ENCODE measurements at places on chromosomes 4 and X. TPM values are rescaled to one million over a fixed set of nuclear protein-coding genes. Genes with fewer than 3 reads are reported as not detected.

GRCh38 chr4:103451341-103451740 lies 253.2 kb upstream of the CENPE start:
- no peaks in the 10 kb centered on the region for H3K36me3 ChIP-seq
- H3K4me1 ChIP-seq: no peaks in the 10 kb centered on the region
- no peaks in the 10 kb centered on the region for H3K27me3 ChIP-seq
- DNase-seq: no peak

DNA sequence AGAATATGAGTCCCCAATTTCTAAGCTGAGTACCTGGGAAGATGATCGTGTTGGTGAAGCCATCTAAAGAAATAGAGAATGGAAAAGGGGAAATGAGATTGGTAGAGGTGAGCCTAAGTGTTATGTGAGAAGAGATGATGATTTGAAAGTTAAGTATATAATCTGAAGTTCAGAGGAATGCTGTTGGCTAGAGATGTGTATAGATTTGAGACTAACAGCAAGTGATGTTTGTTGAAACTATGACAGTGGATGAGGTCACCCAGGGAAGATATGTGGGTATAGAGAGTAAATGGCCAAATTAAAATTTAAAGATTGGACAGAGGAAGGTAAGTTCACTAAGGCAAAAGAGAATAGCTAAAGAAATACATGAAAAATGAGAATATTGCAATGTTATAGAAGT lies 324.2 kb downstream of the MAPK10 start:
- no peak overlapping the region for H3K27ac ChIP-seq
- no peaks in the 10 kb centered on the region for H3K27me3 ChIP-seq
- H3K4me3 ChIP-seq: no peak overlapping the region

DNA sequence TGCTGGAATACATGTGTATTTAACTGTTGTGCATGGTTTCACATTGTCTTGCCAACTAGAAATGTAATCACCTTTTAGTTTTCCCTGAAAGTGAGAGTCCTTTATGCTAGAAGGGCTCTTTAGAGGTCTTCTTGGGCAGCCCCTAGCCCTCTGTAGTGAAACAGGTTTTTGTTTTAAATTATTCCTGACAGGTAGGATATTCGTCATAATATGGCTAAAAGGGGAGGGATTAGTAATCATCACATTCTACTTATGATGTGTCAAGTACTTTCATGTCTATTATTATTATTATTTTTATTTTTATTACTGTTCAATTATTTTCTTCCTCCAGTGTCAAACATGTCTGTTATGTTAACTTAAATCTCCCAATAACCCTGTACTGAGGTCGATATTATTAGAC lies 35.5 kb downstream of the MSN start:
- H3K27me3 ChIP-seq: no peaks in the 10 kb centered on the region
- H3K27ac ChIP-seq: no peak overlapping the region

DNA sequence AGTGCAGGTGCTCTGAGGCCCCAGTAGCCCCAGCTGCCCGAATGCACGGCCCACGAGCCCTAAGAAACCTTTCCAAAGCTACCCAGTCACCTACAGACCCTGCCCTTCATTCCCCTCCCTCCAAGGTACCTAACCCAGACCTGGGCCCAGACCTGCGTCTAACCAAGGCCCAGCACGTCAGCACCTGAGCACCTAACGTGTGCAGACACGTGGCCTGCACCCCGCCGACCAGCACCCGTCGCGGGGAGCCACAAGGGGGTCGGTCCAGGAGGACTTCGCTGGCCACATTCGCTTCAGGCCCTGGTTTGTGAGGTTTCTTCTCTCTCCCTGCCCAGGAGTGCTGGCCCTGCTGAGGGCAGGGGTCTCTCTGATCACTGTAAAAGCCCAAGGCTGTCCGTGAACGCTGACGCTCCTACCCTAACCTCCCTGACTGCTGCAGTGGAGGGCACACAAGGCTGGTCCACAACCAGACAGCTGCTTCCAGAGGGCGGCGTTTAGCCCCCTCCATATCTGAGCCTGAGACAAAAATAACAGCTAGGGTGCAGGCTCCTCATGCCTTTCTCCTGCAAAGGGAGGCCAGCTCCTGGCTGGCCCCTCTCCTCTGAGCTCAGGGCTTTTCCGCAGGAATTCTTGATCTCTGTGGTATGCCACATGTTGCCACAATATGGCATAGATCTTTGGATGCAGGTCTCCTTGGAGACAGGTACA lies 31.8 kb downstream of the WDR1 start:
- peaks cover 74% of the 10 kb centered on the region for H3K36me3 ChIP-seq
- no peak overlapping the region for H3K4me3 ChIP-seq
- H3K27ac ChIP-seq: no peak overlapping the region
- no peaks in the 10 kb centered on the region for H3K4me1 ChIP-seq
- H3K27me3 ChIP-seq: no peaks in the 10 kb centered on the region

GRCh38 chr4:56641494-56642051 lies 39.5 kb downstream of the HOPX start:
- H3K4me1 ChIP-seq: no peaks in the 10 kb centered on the region
- H3K27ac ChIP-seq: no peak overlapping the region
- H3K4me3 ChIP-seq: no peak overlapping the region

DNA sequence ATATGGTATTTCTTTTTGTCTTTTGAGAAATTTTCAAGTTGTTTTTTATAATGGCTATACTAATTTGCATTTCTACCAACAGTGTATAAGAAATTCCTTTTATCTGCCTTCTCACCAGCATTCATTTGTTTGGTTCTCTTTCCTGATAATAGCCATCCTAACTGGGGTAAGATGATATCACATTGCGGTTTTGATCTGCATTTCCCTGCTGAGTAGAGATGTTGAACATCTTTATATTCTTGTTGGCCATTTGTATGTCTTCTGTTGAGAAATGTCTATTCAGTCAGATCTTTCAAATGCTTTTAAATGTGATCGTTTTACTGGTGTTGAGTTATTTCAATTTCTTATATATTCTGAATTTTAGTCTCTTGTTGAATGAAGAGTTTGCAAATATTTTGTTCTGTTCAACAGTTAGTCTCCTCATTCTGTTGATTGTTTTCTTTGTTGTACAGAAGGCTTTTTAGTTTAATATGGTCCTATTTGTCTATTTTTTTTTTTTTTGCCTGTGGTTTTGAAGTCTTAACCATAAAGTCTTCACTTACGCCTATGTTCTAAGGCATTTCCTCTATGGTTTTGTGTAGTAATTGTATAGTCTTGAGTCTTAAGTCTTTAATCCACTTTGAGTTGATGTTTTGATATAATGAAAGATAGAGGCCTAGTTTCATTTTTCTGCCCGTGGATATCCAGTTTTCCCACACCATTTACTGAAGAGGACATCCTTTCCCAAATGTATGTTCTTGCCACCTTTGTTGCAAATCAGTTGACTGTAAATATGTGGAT lies 1566.9 kb downstream of the STIM2 start:
- H3K4me3 ChIP-seq: no peak overlapping the region
- no peak overlapping the region for H3K27ac ChIP-seq
- no peaks in the 10 kb centered on the region for H3K4me1 ChIP-seq
- no peaks in the 10 kb centered on the region for H3K36me3 ChIP-seq
- DNase-seq: no peak

- no peak overlapping the region for H3K27ac ChIP-seq
- no peaks in the 10 kb centered on the region for H3K27me3 ChIP-seq
- no peaks in the 10 kb centered on the region for H3K4me1 ChIP-seq
- DNase-seq: no peak
- H3K36me3 ChIP-seq: no peaks in the 10 kb centered on the region
- no peak overlapping the region for H3K4me3 ChIP-seq
Measured at GRCh38 chr4:94550352-94550751, 98.6 kb downstream of the PDLIM5 start.

DNA sequence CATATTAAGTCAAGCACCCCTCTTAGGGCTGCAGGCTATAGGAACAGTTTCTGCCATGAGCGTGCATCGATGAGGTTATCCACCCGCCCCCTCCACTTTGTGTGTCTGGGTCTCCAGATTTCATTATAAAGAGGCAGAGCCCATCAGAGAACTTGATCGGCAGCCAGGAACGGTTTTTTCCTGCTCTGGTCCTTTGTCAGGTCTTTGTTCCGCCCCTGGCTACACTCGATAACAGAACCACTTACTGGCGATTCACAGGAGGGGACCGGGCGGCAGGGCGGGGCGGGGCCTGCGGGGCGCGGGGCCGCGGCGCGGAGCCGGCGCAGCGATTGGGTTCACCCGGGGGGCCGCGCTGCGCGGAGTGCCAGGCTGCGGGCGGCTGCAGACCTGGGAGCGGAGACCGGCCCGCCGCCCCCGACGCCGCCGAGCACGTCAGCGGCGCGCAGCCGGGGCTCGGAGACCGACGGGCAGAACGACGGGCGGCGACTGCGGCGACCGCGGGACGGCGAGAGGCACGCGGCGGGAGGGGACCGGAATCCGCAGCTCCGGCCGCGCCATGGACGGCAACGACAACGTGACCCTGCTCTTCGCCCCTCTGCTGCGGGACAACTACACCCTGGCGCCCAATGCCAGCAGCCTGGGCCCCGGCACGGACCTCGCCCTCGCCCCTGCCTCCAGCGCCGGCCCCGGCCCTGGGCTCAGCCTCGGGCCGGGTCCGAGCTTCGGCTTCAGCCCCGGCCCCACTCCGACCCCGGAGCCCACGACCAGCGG lies at the start of gene SLC10A4:
SLC10A4 (plus strand) TSS at position 338 of the 771 bp plus-strand sequence; CDS start at position 557, 219 bp downstream.
- DNase-seq: no peak
- H3K27ac ChIP-seq: no peak within 1 kb of the TSS
- H3K4me1 ChIP-seq: no peaks in the 10 kb centered on the region
- no peaks in the 10 kb centered on the region for H3K36me3 ChIP-seq
- peaks cover 51% of the 10 kb centered on the region for H3K27me3 ChIP-seq

DNA sequence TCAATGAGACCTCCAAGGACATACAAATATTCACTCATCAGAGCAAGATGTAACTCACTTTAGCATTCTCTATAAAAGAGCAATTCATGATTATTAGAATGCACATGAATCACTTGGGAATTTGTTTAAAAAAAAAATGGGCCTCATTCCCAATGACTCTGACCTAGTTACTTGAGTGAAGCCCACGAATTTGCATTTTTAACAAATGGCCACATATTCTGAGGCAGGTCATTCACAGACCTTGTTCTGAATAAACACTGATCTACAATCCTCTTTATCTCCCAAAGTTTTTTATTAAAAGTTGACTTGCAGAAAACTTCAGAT lies 255.1 kb upstream of the VEGFC start:
- H3K27me3 ChIP-seq: no peaks in the 10 kb centered on the region
- H3K27ac ChIP-seq: no peak overlapping the region
- no peaks in the 10 kb centered on the region for H3K36me3 ChIP-seq
- no peak for DNase-seq

DNA sequence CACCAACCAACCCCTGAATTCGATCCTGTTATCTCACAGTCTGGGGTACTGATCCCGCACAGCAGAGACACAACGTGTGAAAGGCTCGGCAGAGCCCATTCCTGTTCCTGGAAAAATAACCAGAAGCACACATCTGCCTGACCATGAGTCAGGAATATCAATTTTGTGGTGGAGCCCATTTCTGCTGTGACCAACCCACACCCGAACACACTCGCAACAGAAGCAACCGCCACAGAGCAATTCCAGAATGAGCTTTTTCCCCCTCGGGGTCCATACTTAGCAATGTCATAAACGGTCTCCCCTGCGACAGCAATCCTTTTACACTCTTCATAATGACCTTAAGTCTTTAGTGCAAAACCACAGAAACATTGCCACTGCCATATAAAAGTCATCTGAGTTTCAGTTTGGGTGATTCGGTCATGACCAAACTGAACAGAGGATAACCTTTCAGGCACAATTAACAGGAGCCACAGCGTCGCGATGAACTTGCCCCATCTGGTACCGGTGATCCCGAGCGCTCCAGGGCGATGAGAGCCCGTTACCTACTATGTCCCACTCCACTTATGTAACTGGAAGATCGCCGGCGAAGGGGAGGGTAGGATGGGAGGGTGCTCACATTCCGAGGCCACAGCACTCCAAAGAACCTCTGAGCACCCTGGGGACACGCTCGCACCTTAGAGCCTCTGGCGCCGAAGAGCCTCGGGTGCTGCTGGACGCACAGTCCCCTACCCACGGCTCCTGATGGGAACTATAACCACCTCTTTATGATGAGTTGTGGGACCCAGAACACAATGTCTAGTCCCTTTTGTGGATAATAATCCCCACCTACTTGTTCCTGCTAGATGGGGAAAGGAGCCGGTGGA lies 1.1 kb downstream of the MECP2 start:
- peak overlapping the region; percentile 57 for H3K4me3 ChIP-seq
- peaks cover 6% of the 10 kb centered on the region for H3K27me3 ChIP-seq
- H3K4me1 ChIP-seq: no peaks in the 10 kb centered on the region
- no peak for DNase-seq
- H3K36me3 ChIP-seq: no peaks in the 10 kb centered on the region
- peak overlapping the region; percentile 82 for H3K27ac ChIP-seq

DNA sequence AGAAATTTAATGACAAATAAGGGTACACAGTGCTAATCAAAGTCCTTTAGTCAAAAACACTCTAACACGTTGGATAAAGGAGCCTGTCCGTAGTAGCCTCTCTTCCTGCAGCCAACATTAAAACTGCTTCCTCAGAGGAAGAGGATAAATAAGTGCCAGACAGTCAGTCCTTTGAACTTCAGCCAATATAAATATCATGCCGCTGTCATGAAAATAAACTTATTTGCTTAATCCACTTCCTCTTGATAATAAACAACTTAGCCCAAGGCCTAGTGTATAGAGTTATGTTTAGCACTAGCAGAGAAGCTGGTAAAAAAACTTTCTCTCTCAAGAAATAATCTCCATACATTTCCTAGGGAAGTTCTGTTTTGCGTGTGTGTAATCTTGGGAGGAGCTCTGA lies 196.7 kb downstream of the HS3ST1 start:
- H3K27me3 ChIP-seq: no peaks in the 10 kb centered on the region
- H3K27ac ChIP-seq: no peak overlapping the region
- no peaks in the 10 kb centered on the region for H3K36me3 ChIP-seq
- no peak for DNase-seq
- H3K4me3 ChIP-seq: no peak overlapping the region

- H3K27ac ChIP-seq: no peak overlapping the region
- DNase-seq: no peak
- no peaks in the 10 kb centered on the region for H3K4me1 ChIP-seq
- H3K36me3 ChIP-seq: no peaks in the 10 kb centered on the region
Measured at GRCh38 chrX:126065901-126066660, 100.0 kb downstream of the DCAF12L2 start.

DNA sequence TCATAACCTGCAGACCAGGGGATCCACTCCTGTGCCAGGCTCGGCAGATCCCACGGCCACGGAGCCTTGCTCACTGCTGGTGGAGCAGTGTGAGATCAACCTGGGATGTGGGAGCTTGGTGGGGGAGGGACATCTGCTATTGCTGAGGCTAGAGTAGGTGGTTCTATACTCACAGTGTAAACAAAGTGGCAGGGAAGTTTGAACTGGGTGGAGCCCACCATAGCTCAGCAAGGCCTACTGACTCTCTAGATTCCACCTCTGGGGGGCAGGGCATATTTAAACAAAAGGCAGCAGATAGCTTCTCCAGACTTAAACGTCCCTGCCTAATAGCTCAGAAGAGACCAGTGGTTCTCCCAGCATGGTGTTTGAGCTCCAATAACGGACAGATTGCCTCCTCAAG lies 54.7 kb upstream of the EPHA5 start:
- no peaks in the 10 kb centered on the region for H3K36me3 ChIP-seq
- DNase-seq: no peak
- no peaks in the 10 kb centered on the region for H3K27me3 ChIP-seq

Gene CRMP1
- total RNA-seq: 0.49 TPM

Gene SLC16A2
- total RNA-seq: 1.3 TPM

Gene AREG
- 21.7 TPM for total RNA-seq

Gene PGK1
- total RNA-seq: 706 TPM

Gene IGFBP7
- total RNA-seq: 89.5 TPM

Gene COL25A1
- 0.29 TPM for total RNA-seq

Gene NUP62CL
- 5.6 TPM for total RNA-seq
